Kidney epithelial cell (primary cell): ENCODE measurements at places on chromosomes 5 and 9. TPM values are rescaled to one million over a fixed set of nuclear protein-coding genes. Genes with fewer than 3 reads are reported as not detected.

PCDHGA2 gene
- 2.8 and 2.9 TPM in 2 replicates for total RNA-seq

DNA sequence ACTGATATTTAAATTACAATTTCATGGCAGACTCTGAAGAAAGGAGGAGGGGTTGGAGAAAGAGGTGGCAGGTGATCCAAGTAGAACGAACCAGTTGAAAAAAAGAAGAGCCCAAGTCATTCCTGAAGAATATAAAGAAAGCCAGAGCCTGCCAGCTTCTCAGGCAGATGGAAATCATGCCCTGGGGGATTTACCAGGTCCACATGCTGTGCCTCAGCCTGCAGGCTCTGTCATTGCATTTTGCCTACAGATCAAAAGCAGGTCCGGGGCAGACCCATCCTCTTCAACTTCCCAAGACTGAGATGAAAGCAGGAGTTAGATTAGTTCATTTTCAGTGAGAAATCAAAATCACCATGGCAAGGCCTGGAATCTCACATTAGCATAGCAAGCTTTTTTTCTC lies 48.5 kb downstream of the GDNF start:
- DNase-seq: no peak

GRCh38 chr9:69130456-69131441 lies 43.3 kb upstream of the TJP2 start:
- DNase-seq: peak; percentile 68

DNA sequence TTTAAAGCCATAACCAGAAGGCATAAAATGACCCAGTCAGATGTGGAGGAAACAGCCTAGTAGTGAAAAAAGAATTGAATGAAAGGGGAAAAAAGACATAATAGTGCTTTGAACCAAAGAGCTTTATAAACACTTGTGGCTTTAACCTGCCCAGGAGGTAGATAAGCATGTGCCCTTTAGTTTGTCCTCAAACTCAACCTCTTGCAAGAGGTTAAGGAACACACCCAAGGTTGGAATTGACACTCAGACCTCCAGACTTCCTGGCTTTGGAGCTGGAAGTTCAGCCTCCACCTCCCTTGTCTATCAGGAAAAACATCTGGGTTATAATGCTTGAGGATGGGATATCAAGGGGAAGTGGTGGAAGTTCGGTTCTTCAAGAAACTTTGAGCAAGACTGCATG lies 16.3 kb downstream of the NDUFA8 start:
- no peak for DNase-seq
